Left lobe of liver (tissue), 2 donors: ENCODE measurements at places on chromosomes 3 and 15. TPM values are rescaled to one million over a fixed set of nuclear protein-coding genes. Genes with fewer than 3 reads are reported as not detected.

DNA sequence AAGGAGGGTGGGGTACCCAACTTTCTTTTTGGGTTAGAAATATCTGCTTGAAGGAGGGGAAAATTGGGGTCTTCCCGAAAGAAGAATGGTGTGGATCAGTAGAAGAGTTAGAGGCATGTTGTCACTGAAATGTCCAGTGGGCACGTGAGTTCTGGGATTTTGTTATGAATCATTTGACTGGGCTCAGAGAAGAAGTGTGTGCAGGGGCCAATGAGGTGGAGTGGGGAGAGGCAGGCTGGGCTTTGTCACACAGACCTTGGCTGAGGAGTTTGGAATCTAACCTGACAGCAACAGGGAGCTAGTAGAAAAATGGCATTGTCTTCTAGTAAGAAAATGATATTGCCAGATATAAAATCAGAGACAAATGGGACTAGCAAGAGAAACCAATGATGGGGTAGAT is 436.8 kb downstream of the MFSD1 start:
- DNase-seq = no peak

- no peak for DNase-seq
Observed at GRCh38 chr3:144257381-144257780, 285.8 kb downstream of the DIPK2A start.

SLC51B gene
- total RNA-seq = 0.75 TPM

DNA sequence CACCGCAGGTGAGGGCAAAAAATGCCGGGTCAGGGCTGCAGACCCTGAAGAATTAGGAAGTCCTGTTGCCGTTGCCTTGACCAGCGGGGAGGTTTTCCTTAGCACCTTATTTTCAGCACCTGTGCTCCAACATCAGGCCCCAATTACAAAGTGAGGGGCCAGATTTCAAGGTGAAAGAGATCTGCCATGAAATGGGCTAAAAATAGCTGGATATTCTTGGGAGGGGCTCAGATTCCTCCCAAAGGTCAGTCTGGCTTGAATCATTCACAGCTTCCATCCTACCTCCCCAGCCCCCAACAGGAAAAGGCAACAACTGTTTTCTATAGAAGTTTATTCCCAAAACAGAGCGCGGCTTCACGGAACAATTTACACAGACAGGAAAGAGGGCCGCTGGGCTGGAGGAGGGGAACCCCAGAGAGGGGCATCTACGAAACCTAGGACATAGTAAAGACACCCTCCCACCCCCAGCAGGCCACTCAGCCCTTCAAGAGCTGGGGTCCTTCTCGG is 941 bp upstream of the SLC26A6 start:
- DNase-seq = no peak

GOLGA6A gene
- 1.6 TPM for total RNA-seq

DNA sequence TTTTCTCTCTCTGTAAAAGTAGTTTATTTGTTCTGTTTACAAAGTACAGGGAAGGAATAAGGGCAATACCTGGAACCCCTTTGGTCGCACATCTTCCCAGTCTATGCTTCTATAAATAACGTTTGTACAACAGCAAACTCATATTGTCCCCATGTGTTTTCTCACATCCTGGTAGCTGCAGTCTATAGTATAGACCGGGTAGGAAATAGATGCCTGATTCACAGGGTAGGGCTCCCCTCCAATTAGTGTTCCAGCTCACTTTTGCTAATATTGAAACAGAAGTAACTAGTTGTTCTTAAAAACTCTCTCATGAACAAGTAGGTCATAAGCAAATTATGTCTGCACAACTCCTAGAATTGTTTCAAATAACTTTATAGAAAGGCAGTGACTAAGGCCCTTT is 17.7 kb downstream of the ATG7 start:
- DNase-seq = no peak

PRR23A gene
- not detected for total RNA-seq
